Left cardiac atrium (tissue), 4 donors: ENCODE measurements at places on chromosomes 11 and 22. TPM values are rescaled to one million over a fixed set of nuclear protein-coding genes. Genes with fewer than 3 reads are reported as not detected.
A peak's percentile ranks its signal among the peaks of the same experiment; 100 is the strongest.

DNA sequence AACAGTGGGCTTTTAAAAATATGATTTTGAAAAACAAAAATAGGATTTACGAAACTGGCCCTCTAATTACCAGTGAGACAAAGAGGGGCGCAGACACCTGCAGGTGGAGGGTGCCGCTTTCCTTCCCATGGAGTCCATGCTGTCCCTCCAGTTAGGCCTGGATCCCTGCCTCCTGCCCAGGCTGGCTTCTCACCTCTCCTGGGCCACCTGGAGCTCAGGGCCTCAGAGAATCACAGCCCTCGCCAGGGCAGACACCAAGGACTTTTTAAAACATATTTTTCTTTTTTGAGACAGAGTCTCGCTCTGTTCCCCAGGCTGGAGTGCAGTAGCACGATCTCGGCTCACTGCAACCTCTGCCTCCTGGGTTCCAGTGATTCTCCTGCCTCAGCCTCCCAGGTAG is 1437.2 kb downstream of the TBC1D22A start:
- DNase-seq: no peak

DNA sequence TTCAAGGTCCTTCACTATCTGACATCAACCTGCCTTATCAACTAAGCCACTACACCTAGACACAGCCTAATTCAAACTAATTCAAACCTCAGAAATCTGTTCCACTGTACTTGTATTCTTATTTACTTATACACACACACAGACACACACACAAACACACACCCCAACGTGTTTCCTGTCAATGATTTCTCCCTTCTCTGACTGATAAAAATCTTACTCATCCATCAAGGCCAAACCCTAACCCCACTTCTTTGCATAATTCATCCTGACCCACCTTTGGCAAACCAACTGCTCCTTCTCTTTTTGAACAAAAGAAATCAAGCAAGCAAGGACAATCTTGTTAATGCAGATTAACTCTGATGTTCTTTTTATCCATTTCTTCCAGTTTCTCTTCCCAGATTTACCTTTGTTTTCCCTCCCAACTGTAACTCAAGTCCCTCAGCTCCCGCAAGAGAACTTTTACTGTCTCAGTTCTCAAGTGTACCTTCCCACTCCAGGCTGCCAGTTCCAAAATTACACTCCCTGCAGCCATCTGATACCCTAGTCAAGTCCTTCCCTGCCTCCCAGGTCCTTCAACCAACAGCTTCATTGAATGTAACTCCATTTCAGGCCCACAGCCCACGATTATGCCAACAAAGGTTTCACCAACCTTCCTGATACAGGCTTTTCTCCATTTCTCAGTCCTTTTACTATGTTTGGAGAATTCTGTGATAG is 78.3 kb downstream of the PAK1 start:
- no peak for DNase-seq

DNA sequence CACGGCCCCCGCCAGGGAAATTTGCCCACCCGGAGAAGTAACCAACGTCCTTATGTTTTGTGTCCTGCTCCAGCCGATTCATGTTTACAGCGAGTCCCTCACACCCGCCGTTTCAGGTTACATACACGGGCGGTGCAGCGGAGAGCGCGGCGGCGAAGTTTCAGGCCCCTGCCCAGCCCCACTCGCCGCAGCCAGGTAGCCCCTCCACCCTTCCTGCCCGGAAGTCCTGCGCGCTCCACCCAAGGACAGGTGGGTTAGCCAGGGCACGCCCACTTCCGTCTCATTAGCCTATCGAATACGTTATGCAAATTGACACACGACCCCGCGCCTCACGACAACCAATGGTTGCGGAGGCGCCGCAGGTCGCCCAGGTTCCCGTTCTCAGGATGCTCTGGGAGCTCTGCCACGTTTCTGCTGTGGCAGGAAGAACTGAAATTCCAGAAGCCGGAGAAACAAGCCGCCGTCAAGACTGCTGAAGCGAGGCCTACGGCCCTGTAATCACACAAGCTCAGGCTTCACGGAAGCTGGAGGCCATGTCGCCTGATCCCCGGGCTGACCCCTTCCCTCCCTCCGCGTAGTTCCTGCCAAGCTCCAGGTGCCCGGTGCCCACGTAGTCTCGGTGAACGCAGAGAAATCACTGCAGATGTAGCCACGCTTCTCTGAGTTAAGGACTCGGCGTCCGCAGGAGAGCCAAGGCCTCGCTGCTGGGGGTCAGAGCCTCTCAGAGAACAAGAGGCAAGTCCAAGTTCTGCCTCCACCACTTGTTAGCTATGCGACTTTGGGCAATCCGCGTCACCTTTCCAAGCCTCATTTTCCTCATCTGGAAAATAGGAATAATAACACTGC is 22.4 kb upstream of the MYH9 start:
- DNase-seq: peak; percentile 86

DNA sequence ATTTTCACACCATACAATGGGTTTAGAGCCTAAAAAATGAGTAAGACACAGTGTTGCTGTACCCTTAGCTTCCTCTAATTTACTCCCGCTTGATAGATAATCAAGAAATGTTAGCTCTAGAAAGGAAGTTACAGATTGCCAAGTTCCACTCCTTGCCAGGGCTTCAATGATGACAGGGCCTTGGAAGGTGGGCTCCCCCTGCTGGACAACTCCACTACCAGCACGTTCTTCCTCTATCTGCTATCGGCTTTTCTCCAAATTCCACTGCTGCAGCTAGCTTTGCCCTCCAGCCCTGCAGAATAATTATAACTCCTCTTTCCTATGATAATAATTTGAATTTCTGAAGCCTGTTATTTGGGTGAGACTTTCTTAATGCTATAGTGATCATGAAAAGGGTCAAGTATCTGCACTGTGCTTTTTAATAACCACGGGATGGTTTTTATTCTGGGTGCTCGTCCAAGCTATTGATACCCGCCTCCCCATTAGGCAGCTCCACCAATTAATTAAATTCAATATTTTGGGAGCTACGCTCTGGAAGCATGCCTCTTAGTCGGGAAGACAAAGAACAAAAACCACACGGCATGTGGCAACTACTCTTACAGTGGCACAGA is 9.0 kb downstream of the SYN3 start:
- DNase-seq: peak; percentile 81

- DNase-seq: no peak
Measured at GRCh38 chr11:28834877-28835276, 726.7 kb downstream of the METTL15 start.

DNA sequence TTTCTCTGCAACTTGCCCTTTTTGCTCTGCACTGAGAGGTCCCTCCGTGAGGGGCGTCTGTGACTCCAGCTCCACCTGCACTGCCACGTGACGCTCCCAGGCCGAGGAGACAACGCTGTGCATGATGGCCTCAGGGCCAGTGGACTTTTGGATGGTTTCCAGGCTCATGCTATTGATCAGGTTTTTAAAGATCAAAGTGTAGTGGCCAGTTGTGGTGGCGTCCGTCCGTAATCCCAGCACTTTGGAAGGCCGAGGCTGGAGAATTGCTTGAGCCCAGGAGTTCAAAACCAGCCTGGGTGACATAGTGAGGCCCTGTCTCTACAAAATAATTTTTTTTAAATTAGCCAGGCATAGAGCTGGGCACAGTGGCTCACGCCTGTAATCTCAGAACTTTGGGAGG is 16.1 kb downstream of the RPL3 start:
- no peak for DNase-seq

GRCh38 chr22:35114131-35114980 is 48.4 kb downstream of the ISX start:
- DNase-seq: no peak

- DNase-seq: no peak
Measured at GRCh38 chr11:27678242-27678641, 22.0 kb downstream of the BDNF start.

DNA sequence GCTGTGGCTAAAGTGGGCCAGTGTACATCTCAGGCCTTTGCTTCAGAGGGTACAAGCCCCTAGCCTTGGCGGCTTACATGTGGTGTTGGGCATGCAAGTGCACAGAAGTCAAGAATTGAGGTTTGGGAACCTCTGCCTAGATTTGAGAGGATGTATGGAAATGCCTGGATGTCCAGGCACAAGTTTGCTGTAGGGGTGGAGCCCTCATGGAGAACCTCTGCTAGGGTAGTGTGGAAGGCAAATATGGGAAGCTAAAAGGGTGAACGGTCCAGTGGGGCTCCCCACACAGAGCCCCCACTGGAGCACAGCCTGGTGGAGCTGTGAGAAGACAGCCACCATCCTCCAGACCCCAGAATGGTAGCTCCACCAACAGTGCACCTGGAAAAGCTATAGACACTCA is 28.5 kb upstream of the PGR start:
- DNase-seq: no peak

DNA sequence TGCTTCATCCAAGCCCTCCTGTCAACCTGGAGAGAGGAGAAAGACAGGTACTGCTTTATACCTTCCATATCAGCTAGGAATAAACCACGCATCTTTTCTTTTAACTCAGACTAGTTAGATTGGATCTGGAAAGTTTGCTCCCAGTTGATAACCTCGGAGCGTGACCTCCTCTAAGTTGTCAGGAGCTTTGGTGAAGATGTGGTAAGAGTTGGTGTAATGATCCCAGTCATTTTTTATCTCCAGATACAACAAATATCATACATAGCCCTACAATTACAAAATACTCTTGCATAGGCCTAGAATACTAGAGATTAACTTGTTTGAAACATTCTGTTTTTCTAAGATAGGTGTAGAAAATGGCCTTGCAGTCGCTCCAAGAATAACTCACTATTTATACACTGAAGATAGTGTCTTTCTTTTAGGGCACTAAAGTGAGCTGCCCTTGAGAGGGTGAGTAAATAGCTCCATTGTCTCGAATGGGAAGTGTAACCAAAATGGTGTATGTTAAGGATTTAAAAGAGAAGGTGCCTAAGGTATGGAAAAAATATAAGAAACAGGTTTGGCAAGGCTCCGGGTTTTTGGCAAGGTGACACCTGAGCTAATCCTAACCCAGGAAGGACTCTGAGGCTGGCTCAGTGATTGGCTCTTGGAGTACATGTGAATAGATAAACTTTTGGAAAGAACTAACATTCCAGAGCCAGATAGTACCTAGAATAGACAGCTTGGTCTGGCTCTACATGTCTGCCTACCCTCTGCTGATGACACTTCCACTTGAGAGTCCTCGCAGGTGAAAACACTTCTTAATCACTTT is 59.4 kb downstream of the GLYATL1 start:
- no peak for DNase-seq

- DNase-seq: no peak
Measured at GRCh38 chr11:76443268-76443980, 1.4 kb upstream of the EMSY start.

DNA sequence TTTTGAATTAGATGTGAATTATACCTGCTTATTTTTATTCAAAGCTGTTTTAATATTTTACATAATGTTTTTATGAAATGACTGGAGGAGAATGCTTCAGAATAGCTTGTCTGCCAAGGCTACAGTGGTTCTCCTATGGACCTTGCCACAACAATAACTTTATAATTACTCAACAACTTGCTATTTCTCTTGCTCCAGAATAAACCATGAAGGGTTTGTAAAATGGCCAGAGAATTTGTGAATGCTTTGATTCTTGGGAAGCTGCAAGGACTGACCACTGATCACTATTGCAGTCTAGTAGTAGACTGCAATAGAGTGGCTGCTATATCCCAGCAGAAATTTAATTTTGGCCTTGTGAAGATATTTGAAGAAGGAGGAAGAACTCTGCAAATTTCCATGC is 199.7 kb downstream of the FAT3 start:
- DNase-seq: no peak

GRCh38 chr11:117789241-117789640 is 7.8 kb downstream of the DSCAML1 start:
- no peak for DNase-seq

- DNase-seq: no peak
Measured at GRCh38 chr11:115437902-115438575, 66.2 kb downstream of the CADM1 start.

GRCh38 chr22:37681001-37681424 is 5.1 kb upstream of the NOL12 start:
- DNase-seq: no peak

DNA sequence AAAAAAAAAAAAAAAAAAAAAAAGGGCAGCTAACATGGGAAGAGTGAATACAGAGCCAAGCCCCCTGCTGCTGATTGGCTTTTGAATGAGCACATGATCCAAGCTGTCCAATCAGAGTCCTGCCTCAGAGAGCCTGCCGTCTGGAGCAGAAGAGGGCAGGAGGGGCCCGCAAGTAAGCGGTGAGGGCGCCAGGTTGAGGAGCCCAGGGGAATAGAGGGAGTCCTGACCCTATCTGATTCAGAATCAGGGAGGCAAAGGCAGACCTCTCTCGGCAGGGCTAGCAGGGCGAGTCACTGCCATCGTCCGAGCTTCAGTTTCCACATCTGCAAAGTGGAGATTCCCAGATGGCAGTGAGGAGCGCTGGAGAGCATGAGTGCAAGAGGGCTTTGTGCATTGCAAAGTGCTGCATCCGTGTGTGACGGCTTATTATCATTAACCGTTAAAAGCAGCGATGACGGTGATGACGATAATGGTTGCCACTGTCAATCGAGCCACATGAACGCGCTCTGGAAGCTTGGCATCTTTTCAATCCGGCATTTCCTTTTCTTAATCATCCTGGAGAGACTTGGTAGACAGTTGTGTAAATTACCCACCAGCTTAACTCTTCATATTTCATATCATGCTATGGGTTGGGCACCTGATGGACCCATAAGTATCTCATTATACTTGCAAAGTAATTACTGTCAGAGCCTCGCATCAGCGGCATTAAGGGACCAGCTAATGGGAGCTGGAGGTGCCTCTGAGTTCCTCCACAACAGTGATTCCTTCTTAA is 68.6 kb upstream of the ATXN10 start:
- no peak for DNase-seq

DNA sequence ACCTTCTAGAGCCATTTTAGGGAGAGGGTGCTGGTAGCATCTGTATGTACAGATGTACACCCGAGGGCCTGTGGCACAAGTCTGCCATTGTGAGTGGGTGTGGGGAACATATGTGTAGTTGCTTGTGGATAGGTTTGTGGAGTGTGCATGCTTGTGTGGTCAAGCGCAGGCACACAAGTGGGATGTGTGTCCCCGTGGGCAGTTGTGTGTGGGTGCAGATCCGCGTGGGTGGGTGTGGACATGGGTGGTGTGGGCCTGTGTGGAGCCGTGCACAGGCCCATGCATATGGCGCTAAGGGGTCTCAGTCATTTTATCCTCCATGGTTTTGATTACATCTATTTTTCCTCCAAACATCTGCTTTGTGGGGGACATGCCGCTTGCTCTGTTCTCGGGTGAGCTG is 28.8 kb downstream of the ALX4 start:
- no peak for DNase-seq

DNA sequence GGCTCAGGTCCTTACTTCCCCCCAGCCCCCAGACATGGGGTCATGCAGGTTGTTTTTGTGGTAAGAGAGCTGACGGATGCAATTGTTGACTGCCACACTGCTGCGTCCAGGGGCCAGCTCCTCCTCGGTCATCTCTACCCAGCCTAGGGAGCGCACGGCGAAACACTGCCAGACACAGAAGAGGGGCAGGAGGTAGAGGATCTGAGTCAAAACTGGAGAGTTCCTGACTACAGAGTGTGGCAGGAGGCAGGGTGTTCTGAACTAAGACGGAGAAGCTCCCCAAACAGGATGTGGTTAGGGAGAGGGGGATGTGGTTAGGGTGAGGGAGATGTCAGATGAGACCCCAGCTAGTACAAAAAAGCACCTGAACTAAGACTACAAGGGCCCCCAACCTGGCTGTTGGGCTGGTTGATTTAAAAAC is 12.3 kb downstream of the SMPD1 start:
- no peak for DNase-seq

The PTGDR2 gene
- total RNA-seq: not detected

The GSTT2B gene
- total RNA-seq: 7.9 TPM

The IFTAP gene
- total RNA-seq: 31.9 TPM

The MTCH2 gene
- 82.8 TPM for total RNA-seq

The IMMP1L gene
- 19.3 TPM for total RNA-seq

The WNT7B gene
- total RNA-seq: not detected

The DLG2 gene
- total RNA-seq: 5.9 TPM
